Stimulated activated CD4-positive, alpha-beta T cell treated with anti-CD3 and anti-CD28 coated beads, Interleukin-1b, Interleukin-23, amount 100 ng/mL, for 1 hour (primary cell): ENCODE measurements at places on chromosomes 7 and 10.

GRCh38 chr7:94571816-94572215 is 62.2 kb downstream of the CASD1 start:
- DNase-seq: no peak

DNA sequence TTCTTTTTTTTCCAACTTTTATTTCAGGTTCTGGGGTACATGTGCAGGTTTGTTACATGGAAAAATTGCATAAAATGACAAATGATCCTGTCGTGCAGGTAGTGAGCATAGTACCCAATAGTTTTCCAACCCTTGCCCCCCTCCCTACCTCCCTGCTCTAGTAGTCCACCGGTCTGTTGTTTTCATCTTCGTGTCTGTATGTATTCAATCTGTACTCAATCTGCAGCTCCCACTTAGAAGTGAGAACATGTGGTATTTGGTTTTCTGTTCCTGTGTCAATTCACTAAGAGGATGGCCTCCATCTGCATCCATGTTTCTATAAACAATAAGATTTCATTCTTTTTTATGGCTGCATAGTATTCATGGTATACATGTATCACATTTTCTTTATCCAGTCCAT is 151.3 kb downstream of the C1GALT1 start:
- DNase-seq: no peak

DNA sequence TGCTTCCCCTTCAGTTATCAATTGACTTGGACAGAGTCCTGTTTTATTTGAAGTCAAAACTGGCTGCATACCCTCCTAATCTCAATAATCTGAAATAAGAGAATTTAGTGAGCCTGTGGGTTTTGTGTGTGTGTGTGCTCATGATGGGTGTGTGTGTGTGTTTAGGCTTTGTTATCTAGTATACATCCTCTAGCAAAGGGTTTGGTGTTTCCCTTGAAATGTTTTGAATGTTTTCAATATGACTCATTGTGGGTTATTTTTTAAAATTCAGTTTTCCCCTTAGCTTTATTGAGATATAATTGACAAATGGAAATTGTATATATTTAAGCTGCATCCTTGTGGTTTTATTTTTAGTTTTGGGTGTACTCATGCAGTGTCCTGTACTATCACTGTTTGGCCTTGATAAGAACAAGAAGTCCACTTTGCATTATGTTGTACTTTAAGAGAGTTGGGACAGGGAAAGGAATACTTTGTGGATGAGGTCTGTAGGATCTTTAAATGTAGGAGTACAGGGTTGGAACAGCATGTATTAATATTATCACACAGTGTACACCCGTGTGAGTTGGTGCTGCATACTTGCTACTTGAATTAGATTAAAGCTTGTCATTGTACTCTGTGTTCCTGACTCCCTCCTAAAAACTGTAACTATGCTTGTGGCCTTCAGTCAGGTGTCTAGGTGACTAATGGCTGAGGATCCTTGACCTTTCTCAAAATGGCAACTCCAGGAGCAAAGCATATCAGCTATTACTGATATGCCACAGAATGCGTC is 58.3 kb downstream of the VCL start:
- DNase-seq: no peak

DNA sequence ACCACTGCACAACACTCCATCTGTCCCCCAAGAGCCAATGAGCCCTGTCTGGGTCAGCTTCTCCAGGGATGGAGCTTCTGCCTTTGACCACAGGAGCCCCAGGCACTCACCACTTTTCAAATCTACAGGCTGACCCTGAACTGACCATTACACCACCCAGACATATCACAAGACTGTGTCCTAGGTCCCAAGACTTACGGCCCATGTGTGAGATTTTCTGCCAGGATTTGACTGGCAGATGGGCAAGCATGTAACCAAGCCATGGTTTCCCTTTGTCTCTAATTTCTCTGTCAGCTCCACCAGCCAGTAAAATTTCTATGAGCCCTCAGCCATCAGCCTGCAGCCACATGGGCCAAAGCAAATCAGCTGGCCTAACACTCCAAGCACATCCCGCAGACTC is 92.5 kb downstream of the SH3PXD2A start:
- DNase-seq: no peak

DNA sequence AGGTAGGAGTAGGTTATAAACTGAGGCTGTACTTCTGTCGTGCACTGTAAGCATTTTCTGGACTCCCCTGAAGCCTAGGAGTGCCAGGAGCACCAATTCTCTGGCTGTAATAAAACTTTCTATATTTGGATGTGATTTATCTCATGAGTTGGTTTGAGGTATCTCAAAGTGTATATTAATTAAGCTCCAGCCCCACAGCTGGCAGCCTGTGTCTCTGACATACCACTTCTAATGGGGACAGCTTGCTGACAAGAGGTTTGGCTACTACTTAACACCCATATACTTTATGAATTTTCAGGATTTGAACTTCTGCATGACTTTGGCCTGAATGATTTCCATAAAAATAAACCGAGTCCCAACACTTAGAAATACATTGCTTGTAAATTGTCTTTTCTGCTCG is 35.2 kb downstream of the CFAP58 start:
- DNase-seq: no peak

GRCh38 chr10:34699904-34700517 is 115.1 kb downstream of the PARD3 start:
- no peak for DNase-seq

DNA sequence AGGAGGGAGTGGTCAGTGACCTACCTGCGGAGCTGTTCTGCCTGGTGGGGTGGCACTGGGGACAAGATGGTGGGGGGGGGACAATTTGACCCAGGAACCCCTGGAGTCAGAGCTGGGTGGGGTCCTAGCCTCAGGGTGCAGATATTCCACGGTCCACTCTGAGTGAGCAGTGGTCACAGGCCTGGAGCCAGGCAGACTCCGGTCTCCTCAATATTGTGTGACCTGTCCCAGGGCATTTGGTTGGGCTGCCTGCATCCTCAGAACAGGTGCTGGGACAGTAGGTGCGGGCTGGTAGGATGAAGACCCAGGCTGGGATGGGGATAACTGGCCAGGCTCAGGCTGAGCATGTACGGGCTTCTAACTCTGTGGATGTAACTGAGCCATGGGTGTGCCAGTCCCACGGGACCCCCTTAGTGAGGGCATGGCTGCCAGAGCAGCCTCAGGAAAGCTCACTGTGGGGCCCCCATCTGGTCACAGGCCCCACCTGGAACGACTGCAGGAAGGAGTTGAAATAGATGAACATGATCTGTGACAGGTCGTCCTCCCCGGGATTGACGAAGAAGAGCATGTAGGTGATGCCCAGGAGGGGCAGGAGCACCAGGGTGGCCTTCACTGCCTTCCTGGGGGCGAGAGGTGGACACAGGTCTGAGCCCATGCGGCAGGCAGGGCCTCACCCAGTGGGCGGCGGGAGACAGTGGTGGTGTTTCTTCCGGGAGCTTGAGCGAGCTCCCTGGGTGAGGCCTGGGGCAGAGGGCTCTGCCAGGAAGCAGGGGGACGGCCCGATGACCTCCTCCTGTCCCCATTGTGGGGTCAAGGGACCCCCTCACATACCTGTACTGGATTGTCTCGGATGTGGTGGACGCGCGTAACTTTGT is 26.9 kb downstream of the CRHR2 start:
- DNase-seq: no peak

GRCh38 chr10:22320591-22321155 is at the start of gene BMI1:
TSS of gene BMI1 (plus strand) at chr10:22321099. CDS start at chr10:22326450, 5,351 bp downstream.
- DNase-seq: no peak

- DNase-seq: no peak
Measured at GRCh38 chr7:129523924-129524323, 21.6 kb downstream of the SMKR1 start.

DNA sequence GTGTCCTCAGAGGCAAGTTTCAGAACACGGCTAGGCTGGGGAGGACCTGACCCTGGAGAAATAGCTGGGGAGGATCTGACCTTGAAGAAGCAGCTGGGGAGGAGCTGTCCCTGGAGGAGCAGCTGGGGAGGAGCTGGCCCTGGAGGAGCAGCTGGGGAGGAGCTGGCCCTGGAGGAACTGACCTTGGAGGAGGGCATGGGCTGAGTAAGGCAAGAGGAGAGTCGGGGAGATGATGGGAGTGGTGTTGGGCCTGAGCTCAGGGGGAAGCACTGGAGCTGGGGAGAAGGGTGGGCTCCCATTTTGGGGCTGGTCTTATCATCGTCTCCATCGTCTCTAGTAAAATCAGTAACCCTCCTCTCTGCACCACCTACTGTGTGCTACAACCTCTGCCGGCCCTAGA is 179.8 kb upstream of the SHH start:
- DNase-seq: no peak

DNA sequence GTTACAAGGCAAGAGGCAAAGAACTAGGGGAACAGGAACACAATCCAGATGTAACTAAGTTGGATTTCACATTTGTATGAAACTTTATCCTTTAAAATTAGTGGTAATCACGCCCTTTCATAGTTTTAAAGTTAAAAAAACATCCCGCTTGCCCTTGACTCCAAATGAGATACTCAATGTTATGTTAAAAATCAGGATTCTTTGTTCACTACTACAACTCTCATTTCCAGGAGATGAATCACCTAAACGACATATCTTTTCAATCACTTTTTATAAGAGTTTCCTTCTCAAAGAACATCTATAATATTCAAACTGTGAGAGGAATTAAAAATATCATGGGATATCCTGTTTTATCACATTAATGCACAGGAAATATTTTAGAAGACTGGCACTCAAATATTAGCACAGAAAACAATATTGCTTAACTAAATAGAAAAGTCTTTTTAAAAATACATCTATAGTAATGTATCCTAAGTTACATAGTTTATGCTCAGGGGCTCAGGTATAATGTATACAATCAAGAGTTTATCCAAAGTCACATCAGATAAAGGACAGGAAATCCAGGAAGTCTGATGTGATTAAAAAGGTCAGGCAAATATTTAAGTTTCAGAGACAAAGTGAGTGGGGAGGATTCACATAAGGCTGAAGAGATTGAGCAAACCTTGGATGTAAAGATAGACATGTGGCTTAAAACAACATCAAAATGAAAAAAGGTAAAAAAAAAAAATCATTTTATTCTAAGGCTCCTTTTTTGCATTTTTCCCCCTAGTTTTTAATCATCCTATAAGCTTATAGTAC is 41.9 kb downstream of the CADPS2 start:
- no peak for DNase-seq

DNA sequence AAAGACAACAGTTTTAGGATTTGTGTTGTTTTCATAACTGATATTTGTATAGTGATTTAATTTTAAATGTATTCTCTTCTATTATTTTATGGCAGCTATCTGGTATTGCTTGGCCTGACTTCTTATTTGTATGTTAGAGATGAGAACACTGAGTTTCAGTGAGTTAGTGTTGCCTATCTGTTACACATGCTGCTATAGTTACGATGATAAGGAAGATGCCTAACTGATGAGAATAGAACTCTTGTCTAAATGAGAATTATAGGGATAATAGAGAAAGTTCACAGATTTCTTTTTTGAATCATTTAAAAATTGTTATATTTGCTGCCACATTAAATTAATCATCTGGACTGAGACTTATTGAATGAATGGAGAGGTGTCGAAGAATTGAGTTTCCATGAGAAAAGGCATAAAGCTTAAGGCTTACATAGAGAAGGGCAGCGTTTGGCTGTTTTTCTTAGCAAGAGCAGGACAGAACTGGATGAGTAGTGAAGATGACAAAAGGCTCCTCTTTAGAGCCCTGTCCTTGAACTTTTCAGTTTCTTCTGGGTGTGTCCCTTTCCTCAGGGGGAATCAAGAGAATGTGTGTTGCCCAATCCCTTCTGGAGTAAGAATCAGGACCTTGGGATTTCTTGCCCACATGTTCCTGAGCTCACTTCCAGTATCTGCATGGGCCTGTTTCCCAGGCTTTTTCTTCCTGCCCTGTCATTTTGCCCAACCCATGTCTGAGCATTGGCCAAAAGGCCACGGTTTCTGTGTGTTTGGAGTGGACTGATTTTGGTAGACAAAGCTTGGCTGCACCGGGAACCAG is 195.6 kb upstream of the CSTF2T start:
- no peak for DNase-seq

GRCh38 chr7:34655384-34655783 is 2.6 kb upstream of the NPSR1 start:
- DNase-seq: no peak

DNA sequence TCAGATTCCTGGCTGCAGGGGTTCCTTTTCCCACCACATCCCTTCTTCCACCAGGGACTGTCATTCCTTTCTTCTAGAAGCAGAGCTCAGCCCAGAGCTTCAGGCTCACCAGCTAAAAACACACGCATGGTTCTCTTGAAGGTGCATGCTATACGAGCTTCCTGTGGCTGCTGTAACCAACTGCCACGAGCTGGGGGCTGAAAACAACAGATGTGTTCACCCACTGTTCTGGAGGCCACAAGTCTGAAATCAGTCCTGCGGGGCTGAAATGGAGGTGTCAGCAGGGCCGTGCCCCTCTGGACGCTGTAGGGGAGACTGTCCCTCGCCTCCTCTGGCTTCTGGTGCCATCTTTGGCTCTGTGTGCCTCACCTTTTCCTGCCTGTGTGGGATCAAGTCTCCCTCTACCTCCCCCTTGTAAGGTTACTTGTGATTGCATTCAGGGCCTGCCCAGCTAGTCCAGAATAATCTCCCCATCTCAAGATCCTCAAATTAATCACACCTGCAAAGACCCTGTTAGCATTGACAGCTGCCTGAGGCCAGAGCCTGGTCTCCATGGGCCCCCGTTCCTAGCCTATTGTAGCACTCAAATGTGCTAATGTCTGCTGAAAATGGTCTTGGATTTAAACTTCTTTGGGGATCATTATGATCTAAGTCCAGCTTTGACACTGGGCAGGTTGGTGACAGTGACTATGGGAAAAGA is 13.7 kb downstream of the RAB19 start:
- DNase-seq: no peak

DNA sequence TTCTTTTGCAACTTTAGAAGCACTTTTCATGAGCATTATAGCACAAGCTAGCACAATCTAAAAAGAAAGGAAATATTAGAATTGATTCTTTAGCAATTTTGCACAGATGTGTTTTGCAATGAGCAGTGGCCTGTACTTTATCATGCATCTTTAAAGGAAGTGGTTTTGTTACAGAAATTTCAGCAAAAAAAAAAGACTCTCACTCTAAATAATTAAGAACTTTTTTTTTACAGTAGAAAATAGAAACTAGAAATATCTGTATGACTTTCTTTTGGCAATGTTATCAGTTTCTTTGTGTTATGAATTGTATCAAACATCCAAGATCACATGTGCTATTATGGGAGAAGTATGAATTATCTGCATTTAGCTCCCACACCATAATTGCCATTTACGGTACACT is 195.7 kb upstream of the KLF6 start:
- DNase-seq: no peak

DNA sequence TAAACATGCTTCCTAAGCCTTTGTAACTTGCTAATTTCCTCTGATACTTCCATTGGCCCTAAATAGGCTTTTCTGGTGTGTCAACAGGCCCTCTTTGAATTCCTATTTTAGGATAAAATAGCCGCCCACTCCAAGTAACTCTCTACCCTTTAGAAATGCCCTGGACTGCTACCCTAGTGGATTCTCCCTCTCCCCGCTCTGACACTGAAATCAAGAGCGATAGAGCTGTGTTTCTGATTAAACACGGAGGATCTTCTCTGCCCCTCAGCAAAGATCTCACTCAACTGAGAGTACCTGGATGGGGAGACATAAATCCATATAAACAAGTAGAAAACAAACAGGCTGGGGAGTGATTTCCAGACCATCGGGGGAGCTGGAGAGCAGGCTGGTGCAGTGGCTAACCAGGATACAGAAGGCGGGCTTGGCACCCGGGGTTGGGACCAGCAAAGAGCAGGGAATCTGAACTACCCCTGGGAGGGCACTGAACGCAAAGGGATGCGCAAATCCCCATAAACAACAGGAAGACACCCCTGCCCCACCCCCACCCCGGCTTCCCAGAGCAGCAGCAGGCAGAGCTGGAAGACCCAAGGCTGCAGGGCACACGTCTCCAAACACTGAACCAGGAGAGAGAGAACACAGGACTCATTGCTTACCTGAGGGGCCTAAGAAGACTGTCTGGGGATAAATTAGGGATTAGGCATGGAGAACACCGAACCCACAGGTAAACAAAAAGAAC is 2.5 kb downstream of the ASB13 start:
- DNase-seq: no peak
